Cortex of kidney (tissue), 1 donor: ENCODE measurements at places on chromosomes 3 and 15.

DNA sequence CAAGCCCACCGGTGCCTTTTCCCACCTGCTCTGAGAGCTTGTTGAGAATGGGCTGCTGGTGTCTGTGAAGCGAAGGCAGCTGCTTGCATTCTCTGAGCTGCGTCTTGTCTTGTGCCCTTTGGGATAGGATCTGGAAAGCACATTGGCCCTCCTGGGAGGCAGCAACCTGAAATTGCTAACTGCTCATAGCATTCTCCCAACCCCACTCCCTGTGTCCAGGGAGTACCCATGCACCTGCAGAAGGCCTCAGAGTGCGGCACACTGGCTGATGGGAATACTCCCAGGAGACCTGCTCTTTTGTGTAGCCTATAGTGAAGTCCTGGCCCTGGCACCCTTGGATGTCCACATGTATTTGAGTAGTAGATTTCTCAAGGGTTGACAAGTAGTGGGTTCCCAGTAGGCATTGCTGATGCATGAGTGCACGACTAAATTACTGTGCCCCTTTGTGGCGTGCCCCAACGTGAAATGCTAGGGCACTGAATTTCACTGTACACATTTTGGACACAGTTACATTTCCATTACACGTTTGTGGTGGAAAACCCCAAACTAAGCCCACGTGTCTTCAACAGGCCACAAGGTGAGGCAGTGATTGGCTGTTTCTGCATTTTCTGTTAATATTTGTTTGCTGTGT, 3.7 kb downstream of the EPHB1 start:
- DNase-seq, result no peak

DNA sequence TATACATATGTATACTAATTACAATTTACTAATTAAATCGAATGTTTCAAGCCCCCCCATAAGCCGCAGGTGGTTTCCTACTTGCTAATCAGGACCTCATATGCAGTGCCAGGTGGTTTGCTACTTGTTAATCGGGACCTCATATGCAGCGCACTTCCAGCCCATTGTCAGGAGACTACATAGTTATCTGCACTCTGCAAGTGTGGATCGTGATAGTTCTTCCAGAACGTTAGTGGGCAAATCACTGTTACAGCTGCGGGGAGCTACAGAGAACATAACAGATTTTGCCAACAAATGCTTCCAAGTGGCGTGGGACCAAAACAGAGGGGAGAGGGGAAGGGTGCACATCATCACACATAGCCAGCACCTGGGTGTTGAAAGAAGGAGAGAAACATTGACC, 558.4 kb downstream of the GABRG3 start:
- DNase-seq, result no peak

DNA sequence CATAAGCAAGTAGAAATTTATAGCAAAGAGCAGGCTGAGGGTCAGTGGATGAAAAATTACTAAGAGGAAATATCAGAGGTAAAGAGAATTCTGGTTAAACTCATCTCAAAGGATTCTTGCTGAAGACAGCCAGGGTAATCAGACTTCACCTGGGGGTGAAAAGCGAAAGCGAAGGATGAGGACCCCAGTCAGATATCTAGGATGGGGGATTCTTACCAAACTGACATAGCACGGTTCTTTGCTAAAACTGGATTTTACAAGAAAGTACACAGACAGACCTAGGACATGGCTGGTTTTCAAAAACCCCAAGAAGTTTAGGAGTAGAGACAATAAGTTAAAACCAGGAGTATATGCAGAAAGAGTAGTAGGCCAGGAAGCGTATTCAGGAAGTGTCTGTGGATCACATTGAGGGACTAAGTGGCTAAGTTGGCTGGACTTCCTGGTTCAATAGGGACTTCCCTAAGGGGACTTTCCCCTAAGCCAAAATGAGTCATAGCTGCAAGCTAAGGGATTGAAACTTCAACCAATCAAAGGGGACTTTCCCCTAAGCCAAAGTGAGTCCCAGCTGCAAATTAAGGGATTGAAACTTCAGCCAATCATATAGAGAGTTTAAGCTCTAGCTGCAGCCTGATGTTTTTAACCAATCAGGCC, 2.4 kb upstream of the CFAP91 start:
- DNase-seq, result no peak

GRCh38 chr3:151923901-151924300, 50.5 kb downstream of the SUCNR1 start:
- no peak for DNase-seq

- no peak for DNase-seq
These were observed 25.2 kb downstream of the GASK1A start for GRCh38 chr3:43004282-43004681.

- DNase-seq, result no peak
These were observed 212.8 kb downstream of the ADAMTSL3 start for GRCh38 chr15:83866692-83867091.
